Substantia nigra (tissue), 51 donors: ENCODE measurements at places on chromosomes 2 and 18.

GRCh38 chr2:213150315-213151097, 906 bp downstream of the IKZF2 start:
- no peak for DNase-seq

DNA sequence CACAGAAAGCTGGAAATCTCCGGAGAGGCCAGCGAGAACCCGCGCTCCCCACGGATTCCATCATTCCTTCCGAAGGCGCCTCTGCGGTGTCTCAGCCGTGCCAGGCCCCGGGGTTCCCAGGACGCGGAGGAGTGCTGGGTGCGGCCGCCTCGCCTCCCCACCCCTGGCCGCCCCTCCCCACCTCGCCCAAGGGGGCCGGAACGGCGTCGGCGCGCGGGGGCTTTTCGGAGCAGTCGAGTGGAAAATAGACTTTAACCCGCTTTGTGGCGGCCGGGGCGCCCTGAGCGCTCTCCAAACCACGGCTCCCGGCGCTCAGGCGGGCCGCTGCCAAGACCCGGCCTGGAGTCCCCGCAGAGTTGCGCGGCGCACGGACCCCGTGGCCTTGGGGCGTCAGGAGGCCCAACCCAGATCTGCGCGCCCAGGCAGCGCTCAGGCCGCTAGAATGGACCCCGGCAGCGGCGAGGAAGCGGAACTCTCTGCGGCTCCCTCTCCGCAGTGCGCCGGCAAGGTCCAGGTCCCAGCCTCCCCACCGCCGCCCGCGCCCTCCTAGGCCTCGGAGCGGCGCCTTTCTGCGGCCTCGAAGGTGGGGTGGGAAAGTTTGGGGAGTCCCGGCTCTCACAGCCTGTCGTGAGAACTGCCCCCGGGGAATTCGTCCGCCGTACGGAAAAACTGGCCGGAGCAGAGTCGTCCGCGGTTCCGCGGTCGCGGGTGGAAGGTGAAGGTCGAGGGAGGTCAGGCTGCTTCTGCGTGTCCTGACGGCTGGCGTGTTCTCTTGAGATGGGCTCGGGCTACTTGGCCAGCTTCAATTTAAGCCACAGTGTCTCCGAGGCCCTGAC, 1.2 kb upstream of the EMX1 start:
- no peak for DNase-seq

DNA sequence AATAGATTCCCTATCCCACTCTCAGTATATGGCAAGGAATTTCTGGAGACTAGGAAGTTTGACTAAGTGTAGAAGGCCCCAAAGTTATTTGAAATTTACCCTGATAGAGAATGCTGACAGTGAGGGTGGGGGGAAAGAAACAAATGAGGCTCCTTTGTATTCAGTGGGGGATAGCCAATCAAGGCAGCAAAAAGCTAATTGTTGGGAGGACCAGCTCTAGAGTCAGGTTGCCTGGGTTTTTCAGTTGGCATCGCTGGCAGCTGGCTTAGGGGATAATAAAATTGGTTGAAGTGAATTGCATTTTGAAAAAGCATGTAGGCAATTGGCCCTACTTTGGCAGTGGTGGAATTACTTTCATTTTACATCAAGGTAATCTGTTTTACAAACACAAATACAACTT, 79.4 kb upstream of the STAM2 start:
- no peak for DNase-seq

DNA sequence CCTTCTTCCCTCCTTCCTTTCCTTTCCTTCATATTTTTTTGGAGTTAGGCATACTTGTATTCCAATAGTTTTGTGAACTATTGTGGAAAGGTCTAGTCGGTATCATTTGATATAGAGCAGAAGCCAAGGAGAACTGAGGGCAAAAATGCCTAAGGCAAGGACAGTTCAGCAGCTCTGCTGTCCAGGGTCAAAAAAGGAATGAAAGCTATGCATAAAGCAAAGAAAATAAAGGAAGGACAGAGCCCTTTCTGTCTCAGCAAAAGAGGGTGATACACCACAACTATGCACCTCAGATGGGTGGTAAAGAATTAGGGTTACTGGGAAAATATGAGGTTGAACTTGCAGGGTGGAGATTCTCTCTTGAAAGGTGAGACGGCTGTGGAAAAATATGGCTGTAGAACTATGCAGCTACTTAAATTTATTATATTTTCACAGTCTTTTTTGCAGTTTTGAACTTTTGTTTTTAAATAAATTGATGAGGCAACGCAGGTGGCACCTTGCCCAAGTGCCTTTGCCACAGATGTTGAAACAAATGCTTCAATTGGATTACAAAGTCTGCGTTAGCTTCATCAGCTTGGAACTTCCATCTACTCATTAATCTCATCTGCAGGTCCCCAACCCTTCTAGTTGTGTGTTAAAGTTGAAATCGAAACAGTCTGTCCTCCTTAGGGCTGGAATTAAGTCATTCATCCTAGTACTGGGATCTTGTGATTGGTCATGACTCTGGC, 20.8 kb downstream of the LHCGR start:
- DNase-seq: no peak

DNA sequence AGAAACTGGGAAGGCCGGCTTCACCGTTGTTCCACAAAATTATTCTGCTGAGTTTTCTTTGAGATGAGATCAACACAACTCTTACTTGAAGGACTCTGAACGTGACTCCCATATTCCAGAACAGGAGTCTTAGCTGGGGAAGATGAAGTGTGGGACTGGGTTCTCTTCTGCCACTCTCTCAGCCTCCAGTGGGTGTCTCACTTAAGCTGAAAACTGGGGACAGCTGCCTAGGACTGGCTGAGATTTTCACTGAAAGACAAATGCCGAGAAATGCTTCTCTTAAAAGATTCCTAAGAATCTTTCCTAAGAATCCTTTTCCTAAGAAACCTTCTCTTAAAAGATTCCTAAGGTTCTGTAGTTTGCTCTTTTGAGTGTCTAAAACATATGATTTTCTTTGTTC, 156.6 kb upstream of the LHCGR start:
- no peak for DNase-seq

DNA sequence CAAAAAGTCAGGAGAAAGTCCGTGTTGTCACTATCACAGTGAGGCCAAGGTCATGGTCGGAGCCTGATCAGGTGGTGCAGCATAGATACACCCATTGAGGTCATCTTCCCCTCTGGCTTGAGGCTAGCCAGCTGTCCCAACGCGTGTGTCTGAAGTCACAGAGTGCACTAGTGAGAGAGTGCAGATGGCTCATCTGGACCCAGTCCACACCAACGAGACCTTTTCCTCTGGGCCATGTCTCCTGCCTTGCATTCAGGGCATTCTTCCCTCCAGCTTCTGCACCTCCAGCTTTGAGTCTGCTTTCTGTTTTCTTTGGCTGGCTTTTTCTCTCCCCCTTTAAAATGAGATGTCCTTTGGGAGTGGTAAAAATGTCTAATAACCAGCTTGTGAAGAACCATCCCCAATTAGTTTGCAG, 146.9 kb downstream of the TDRD15 start:
- DNase-seq: no peak

DNA sequence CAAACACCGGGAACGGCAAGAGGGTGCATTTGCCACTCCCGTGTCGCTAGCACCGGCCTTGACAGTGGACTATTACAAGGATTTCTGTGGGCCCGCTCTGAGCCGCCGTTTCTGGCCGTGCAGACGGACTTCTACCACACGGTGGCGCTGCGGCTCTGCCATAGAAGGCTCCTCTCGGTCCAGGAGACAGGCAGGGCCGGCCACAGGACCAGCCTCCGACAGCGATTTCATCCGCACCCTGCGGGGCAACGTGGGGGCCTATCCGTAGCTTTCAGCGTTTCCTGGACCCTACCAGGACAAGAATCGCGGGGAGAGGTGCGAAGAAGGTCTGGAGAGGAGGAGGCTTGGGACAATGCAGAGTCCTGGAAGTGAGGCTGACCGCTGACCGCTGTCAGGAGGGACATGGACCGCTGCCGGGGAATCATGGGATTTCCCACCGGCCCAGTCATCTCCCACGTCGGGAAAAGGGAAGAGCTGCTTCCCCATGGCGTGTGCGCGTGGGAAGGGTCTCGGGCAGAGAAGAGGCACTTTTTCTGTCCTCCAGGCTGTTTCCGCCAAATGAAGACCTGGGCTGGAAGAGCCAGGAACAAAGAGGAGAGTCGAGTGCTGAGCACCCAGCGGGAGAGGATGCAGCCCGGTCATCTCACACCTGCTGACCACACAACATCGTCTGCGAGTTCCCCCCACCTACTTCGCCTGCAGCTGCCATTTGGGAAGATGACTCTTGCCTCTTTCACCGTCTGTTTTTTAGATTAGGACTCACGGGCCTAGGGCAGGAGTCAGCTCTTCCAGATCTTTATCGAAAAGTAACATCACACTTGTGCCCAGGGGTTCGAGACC, 35.5 kb upstream of the HAAO start:
- peak; percentile 72 for DNase-seq

DNA sequence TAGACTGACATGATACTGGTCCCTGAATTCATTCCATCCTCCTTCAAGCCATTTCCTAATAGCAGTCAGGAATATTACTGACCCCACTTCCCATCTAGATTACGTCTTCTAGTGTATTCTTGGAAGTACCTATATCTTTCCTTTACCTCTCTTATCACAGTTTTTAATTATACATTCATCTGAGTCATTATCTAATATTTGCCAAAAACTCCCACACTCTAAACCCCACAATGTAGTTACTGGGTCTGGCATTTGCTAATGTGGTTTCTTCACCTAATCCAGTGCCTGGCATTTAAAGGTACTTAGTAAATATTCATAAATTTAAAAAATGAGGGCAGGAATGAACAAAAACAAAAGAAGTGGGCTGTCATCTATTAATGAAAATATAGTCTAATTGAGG, 441.8 kb upstream of the SETBP1 start:
- DNase-seq: no peak

DNA sequence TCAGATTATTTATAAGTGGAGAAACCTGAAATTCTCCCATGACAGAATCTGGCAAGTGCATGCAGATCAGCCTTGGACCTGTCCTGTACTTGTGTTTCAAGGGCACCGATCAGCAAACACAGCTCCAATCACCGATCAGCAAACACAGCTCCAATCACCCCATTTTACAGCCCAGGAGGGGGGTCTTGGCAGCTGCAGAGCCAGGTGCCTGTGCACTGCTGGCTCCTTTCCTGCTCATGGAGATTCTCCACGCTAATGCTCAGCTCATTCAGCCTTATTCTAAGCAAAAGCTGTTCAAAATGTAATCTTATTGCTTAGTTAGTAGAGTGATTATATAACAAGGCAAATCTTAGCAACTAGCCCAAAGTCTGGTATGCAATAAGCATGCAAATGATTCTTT, 623.1 kb upstream of the HS6ST1 start:
- DNase-seq: no peak

DNA sequence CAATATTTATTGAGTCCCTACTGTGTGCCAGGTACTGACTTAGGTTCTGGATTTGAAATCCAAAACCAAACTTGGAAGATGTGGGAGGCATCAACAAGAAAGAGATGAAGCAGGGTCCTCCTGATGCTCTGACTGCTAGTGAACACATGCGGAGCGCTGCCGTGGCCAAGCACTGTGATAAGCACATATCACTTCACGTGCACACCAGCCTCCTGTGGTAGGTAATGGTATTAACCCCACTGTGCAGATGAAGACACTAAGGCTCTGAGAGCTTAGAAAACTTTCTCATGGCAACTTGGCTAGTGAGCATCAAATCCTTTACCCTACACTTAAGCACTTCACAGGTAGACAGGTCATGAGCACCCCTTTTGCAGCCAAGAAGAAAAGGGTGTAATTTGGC, 216.1 kb downstream of the HAUS1 start:
- no peak for DNase-seq

DNA sequence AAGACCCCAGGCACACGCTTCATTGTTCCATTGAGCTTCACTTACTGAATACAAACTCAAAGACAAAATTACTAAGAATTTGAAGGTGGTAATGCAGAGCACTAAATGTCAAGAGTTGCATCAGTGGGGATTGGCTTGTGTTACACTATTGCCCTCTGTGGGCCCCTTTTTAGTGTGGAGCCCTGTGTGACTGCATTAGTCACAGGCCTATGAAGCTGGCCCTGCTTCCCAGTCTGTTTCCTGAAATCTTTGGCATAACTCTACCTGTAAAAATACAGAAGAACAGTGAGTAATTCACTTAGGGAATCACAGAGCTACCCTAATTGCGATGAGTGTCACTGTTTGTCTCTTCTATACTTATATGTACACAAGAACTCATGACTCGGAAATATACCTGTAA, 40.0 kb upstream of the STPG4 start:
- no peak for DNase-seq
